Neuronal stem cell (in vitro differentiated cells): ENCODE measurements at places on chromosomes 3 and 15.

- DNase-seq, result no peak
Measured at GRCh38 chr3:13976469-13976868, 96.6 kb upstream of the WNT7A start.

GRCh38 chr3:40516201-40516600 is 8.6 kb upstream of the ZNF621 start:
- DNase-seq, result no peak

GRCh38 chr15:66276546-66276945 is 16.8 kb upstream of the DIS3L start:
- no peak for DNase-seq

DNA sequence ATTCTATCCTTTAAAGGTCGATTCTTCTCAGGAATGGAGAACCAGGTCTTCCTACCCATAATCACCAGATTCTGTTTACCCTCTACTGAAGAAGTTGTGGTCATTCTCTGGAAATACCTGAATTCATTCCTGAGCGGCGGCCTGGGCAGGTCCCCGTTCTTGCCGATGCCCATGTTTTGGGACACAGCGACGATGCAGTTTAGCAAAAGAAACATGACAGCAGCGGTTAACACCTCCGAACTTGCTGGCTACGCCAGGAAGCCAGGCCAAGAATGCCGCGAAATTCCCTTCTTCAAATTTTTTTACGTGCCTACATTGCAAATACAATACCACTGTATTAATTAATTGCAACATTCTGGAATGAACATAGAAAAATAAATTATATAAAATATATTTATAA is 1.4 kb downstream of the DHFR2 start:
- no peak for DNase-seq

DNA sequence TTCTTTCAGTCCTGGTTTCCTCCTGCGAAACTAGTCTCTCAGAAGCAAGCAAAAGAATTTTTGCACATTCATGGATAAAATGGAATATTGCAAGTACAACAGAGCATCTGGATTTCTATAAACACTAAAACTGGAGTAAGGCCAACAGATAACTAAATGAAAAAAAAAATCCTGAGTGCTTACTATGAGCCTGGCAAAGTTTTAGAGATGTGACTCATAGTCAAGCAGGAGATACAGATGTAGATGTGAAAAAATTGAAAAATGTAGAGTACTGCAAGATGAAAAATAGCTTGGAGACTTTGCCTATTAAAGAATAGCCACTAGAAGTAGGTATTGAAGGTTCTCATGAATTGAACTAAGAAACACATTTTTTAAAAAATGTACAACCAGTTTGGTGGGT is 397.4 kb downstream of the OTOL1 start:
- no peak for DNase-seq

GRCh38 chr15:99158626-99159412 is 53.9 kb downstream of the SYNM start:
- no peak for DNase-seq

- no peak for DNase-seq
Measured at GRCh38 chr3:129599073-129599472, 7.4 kb downstream of the PLXND1 start.

DNA sequence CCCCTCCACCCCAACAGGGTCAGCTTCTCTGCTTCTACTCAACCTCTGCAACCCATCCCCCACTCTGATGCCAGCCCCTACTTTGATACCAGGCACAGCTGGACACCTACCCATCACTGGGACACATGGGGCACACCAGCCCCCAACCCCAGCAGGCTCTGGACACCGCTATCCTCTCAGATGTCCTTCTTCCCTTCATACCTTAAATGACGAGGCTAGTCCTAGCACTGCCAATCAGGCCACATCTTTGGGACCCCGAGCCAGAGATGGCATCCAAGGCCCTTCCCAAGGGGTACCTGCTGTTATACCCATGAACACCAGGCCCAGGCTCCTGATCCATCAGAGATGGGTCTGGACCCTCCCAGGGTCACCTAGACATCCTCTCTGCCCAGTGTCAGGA is 10.6 kb downstream of the POC1A start:
- DNase-seq, result no peak

- DNase-seq, result no peak
Measured at GRCh38 chr3:163745204-163745603, 1333.1 kb downstream of the SI start.

DNA sequence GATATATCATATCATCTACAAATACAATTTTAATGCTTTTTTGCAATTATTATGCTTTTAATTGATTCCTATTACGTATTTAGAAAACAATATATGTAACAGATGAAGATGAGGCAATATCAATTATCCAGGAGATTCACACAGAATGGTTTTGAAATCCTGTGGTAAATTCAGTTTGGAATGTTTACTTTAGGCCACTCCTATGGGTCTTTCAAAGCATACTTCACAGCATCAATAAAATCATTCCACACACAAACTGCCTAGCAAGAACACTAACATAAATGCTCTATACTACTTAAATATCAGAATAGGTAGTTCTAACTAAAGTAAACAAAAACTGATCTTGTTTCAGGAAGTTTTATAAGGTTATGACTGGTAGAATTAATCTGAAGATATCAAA is 90.5 kb downstream of the FAM227B start:
- DNase-seq, result no peak

- DNase-seq, result no peak
Measured at GRCh38 chr3:178117641-178118040, 418.6 kb upstream of the KCNMB2 start.

GRCh38 chr3:4494895-4495264 is 1.7 kb downstream of the ITPR1 start:
- DNase-seq, result no peak

GRCh38 chr3:114709102-114709501 is 415.3 kb downstream of the TIGIT start:
- DNase-seq, result no peak

DNA sequence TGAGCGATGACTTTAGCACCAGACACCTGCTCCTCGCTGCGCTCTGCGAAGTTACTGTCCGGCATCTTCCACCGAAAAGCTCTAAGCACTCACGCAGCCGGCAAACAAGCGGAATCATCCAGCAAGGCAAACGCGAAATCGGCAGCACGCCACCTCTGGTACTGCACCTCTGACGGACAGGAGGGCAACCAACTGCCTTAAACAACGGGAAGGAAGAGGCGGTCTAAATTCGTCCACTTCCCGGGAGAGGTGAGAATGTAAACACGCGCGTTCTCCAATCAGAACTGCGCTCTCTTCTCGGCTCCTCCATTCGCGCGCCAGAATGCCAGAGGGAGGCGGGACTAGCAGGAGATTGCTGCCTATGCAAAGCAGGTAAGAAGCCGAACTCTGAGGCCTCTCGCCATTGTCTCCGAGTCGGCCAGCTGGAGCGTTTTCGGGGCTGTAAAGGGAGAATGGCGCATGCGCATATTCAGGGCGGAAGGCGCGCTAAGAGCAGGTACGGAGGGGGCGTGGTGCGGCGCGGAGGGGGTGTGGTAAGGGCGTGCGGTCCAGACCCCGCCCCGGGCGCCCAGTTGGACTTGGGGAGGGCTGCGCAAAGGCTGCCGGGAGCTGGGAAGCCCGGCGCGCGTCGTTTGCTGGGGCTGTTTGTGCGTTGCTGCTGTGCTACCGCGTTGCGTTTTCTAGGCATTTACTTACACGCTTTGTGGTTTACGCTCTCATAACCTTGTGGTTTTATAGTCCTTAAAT is at the start of the genes BTD and HACL1:
Gene BTD (plus strand): TSS at position 347 of the 747 bp plus-strand sequence. CDS start 33,695 bp downstream, outside the sequence.
Gene HACL1 (minus strand): TSS at position 171 of the 747 bp plus-strand sequence. CDS start 106 bp downstream, at position 65.
- DNase-seq, result peak; percentile 100

GRCh38 chr3:65093641-65094040 is 405.8 kb upstream of the ADAMTS9 start:
- no peak for DNase-seq

DNA sequence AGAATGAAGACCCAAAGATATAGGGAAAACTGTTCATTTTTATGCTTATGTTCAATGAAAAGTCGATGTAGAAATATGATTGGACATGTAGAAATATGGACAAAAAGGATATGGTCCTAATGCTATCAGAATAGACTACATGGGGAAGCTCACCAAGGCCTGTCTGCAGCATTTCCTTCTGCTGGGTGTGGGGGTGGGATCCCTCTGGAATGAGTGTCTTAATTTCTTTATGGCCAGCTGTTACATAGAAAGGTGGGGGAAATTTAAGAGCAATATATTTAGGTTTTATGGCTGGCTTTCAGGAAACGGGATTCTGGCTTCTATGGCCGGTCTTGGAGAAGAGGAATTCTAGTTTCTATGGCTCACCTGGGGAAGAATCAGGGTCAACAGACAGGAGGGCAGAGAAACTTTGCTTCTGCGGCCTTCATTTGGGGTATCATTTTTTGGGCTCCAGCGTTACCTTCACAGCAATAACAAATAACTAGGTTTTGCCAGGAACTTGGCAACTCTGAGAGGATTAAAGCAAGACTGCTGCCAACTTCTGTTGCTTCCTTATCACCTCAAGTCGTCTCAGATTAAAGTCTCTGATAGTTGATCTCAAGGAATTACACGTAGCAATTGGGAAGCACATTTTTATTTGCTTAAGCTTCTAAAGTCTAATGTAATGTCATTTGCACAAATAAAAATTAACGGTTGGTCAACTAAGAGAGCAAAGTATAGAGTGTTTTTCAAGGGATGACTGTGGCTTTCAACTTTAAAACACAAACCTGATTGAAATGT is 57.0 kb upstream of the GATM start:
- DNase-seq, result no peak

DNA sequence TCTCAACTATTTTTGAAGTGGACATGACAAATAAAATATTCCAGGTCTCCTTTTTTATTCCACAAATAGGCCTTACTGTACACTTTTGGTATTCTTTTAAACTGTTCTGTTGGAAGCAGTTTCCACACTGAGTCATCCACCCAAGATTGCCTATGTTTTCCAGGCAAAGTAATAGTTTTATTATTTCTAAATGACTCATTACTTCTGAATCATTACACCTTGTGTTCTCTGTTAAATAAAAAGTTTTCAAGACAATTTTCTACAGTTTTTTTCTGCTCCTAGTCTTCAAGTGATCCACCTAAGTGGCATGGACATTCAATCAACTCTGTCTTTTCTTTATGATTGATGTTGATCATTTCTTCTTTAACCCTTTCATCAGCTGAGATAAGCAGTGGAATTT is 26.5 kb downstream of the PPP2R3A start:
- no peak for DNase-seq

GRCh38 chr3:12363397-12364195 is 74.7 kb downstream of the PPARG start:
- no peak for DNase-seq

- DNase-seq, result no peak
Measured at GRCh38 chr3:126390751-126391150, 4.0 kb upstream of the CFAP100 start.

- DNase-seq, result no peak
Measured at GRCh38 chr3:187759601-187760000, 14.3 kb upstream of the BCL6 start.

DNA sequence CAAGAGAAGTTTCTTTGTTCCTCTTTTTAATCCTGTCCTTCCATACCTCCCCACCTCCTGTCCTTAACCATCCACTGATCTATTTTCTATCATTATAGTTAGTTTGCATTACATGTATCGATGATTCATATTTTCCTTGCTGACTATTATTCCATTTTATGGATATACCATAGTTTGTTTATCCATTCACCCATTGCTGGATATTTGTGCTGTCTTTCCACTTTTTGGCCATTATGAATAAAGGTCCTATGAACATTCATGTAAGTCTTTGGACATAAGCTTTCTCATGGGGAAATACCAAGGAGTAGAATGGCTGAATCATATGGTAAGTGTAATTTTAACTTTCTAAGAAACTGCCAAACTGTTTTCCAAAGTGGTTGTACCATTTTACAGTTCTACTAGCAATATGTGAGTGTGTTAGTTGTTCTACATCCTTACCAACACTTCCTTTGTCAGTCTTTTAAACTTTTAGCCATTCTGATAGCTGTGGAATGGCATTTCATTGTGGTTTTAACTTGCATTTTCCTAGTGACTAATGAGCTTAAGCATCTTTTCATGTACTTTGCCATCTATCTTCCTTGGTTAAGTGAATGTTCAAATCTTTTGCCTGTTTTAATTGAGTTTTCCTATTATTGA is 11.7 kb downstream of the ATP6V1A start:
- DNase-seq, result no peak

GRCh38 chr15:76967067-76967466 is 27.9 kb upstream of the PSTPIP1 start:
- no peak for DNase-seq

GRCh38 chr15:43903864-43904290 is 77.1 kb downstream of the WDR76 start:
- DNase-seq, result peak; percentile 89

GRCh38 chr3:45653205-45653604 is 36.0 kb upstream of the SACM1L start:
- no peak for DNase-seq

GRCh38 chr3:60742606-60743145 is 508.6 kb downstream of the FHIT start:
- DNase-seq, result peak; percentile 33

DNA sequence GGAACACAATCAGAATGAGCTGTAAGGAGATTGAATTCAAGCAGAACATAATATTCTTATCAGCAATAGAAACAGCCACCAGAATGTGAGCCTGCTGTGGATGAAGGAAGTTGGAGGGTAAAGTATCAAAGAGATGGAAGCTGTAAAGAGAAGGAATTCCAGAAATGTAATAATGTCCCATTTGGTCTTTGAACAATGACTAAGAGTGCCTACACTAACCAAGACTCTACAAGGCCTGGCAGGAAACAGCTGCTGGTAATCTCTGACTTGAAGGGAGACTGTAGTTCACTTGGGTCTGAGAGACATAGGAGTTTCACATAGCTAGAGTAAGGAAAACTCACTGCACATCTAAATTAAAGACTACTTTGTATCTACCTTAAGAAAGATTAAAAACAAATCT is 1176.0 kb upstream of the ALCAM start:
- DNase-seq, result no peak

- DNase-seq, result no peak
Measured at GRCh38 chr3:195757438-195757770, 36.6 kb downstream of the MUC20 start.

DNA sequence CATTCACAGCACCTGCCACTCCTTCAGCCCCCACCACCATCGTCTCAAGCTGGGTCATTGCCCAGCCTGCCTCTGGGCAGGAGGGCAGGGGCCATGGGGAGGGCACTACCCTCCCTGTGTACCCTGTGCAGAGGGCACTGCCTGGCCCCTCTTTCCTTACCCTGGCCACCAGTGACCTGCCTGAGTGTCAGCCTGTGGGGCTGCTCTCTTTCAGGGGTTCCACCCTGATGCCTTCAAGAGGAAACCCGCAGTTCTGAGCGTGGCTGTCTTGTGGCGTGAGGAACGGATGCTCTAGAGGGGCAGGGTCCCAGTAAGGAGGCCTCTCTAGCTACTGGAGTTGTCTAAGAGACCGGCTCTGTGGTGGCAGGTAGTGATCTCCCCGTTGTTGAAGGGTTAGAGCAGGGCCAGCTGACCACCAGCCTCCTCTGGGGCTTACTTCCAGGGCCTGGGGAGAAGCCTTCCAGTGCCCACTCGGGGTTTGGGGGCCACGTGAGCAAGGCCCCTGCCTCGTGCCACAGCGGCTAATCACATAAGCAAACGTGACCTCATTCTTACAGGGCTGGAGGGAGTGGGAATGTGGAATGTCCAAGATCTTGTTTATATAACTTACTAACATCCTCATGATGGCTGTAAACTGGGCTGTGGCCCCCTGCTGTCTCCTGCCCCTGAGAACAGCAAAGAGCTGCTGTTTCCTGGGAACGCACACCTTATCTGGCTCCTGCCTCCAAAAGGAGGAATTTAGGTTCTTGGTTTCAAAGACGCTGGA is 31.4 kb upstream of the SEC13 start:
- no peak for DNase-seq
